ENCODE measurements at places on chromosomes 16 and 17.

DNA sequence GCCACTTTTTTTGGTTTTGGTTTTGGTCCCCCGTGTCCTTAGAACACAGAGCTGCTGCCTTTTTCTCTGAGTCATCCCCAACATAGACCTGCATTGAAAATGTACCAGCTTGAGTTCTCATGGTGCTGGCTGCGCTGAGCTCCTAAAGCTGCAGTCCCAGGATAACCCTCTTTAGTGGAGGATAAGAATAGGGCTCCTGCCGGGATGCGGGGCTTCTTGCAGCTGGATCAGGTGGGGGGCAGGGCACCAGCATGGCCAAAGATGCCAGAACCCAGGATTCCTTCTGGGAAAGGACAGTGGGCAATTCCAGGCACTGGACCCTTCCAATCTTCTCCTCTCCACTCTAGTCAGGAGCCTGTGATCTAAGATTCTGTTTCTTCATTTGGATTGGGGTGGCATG lies 8.3 kb upstream of the CLUH start:
- DNase-seq = no peak

GRCh38 chr16:54277845-54278703 lies 8.5 kb downstream of the IRX3 start:
- peak; percentile 56 for DNase-seq

DNA sequence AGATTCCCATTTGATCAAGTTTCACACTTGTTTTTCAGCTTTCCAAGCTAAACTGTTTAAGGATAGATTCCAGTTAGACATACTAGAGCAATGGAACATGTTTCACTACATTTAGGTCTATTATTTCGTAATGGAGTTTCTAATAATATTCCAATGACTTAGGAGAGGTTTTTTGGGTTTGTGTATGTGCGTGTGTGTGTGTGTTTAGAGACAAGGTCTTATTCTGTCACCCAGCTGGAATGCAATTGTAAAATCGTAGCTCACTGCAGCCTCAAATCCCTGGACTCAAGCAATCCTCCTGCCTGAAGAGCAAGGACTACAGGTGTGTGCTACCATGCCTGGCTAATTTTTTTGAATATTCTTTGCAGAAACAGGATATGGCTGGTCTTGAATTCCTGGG lies 426.3 kb downstream of the ZFHX3 start:
- DNase-seq = no peak

GRCh38 chr16:30137897-30138296 lies 14.9 kb upstream of the MAPK3 start:
- DNase-seq = no peak

DNA sequence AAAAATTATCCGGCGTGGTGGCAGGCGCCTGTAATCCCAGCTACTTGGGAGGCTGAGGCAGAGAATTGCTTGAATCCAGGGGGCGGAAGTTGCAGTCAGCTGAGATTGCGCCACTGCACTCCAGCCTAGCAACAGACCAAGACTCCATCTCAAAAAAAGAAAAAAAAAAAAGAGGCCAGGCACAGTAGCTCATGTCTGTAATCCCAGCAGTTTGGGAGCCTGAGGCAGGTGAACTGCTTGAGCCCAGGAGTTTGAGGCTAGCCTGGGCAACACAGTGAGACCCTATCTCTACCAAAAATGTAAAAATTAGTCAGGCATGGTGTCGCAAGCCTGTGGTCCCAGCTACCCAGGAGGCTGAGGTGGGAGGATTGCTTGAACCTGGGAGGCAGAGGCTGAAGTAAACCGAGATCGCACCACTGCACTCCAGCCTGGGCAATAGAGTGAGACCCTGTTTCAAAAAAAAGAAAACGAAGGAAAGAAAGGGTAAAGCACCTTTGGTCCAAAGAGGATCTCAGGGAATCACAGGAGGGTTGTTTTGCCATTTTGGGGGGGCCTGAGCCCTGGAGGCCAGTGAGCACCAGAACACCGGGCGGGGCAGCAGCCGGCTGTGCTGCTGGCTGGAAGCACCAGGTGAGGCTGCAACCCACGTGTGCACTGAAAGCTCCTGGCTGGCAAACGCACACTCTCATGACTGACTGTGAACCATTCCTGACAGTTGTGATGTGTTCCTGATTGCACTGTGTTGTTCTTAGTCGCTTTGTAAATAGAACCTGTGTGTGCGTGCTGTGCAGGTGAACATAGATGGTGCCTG lies 18.4 kb downstream of the HS3ST6 start:
- no peak for DNase-seq

DNA sequence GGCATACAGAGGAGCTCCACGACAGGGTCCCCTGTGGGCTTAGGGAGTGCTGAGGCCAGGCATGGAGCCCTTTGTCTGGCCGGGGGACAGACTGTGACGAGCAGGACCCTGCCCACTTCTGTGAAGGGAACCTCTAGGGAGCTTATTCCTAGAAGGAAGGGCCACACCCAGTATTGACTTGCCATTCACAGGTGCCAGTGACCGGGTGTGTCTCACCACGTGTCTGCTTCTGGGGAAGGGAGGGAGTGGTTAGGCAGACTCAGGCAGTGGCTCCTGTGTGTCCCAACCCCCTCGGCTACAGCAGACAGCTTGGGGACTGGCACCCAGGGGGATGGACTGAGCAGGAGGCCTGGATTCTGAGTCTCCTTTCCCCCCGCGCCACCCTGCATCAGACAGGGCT lies 57.2 kb downstream of the SOCS1 start:
- DNase-seq = no peak

GRCh38 chr16:51896013-51896412 lies 650.9 kb downstream of the TOX3 start:
- no peak for DNase-seq
